Calu3 (cell line): ENCODE measurements at places on chromosomes 3 and 15. TPM values are rescaled to one million over a fixed set of nuclear protein-coding genes. Genes with fewer than 3 reads are reported as not detected.
A peak's percentile ranks its signal among the peaks of the same experiment; 100 is the strongest.

- peaks cover 45% of the 10 kb centered on the region for H3K27me3 ChIP-seq
- no peak overlapping the region for H3K4me3 ChIP-seq
- peaks cover 18% of the 10 kb centered on the region for H3K36me3 ChIP-seq
Measured at GRCh38 chr15:89494941-89495637, 1.3 kb downstream of the RHCG start.

DNA sequence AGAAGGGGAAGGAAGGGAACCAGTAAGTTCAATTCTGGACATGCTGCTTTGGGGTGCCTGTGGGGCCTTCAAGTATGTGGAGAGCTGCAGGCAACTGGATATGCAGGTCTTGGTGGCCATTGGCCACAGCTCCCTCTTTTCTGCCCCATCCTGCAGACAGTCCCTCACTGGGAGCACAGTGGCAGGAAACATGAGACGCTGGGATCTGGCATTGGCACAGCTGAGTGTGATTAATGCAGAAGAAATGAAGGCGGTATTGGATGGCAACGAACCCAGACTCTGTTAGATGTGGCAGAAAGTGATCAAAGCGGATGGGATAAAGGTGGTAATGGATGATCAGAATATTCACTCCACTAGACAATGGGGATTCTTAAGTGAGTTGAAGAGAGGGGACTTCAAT lies 23.2 kb upstream of the VPS8 start:
- no peak overlapping the region for H3K27ac ChIP-seq
- peaks cover 24% of the 10 kb centered on the region for H3K27me3 ChIP-seq
- no peaks in the 10 kb centered on the region for H3K4me1 ChIP-seq
- peak; percentile 41 for DNase-seq
- H3K36me3 ChIP-seq: no peaks in the 10 kb centered on the region

TTC23 gene
- total RNA-seq: 17.4 and 18.9 TPM in 2 replicates

DNA sequence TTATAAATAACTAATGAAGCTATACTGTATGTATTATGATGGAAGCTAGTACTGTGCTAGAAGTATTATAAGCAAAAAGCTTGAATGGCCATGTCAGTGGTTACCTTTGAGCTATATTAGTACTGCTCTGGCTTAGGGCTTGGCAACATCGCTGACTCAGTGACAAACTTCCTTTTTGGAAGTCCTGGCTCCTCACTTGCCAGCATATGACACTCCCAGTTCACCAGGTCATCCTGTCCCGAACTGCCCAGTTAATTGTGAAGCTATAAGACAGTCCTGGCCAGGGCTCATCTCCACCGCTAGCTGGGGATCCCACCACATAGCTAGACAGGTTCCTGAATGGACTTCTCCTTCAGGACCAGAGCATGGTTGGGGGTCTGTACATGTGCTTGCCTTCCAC lies 31.9 kb downstream of the RAB8B start:
- H3K27ac ChIP-seq: no peak overlapping the region
- DNase-seq: no peak
- H3K4me3 ChIP-seq: no peak overlapping the region
- H3K27me3 ChIP-seq: no peaks in the 10 kb centered on the region
- peaks cover 44% of the 10 kb centered on the region for H3K4me1 ChIP-seq

AMIGO3 gene
- total RNA-seq: 0.49 and 0.73 TPM in 2 replicates

DNAH12 gene
- 0.92 and 1.6 TPM in 2 replicates for total RNA-seq

IL20RB gene
- 8.5 and 12.0 TPM in 2 replicates for total RNA-seq

C3orf49 gene
- not detected in 2 replicates for total RNA-seq

GRCh38 chr15:76860201-76860600 lies 44.9 kb downstream of the SCAPER start:
- no peaks in the 10 kb centered on the region for H3K36me3 ChIP-seq
- no peak for DNase-seq

- H3K27me3 ChIP-seq: no peaks in the 10 kb centered on the region
- H3K27ac ChIP-seq: no peak overlapping the region
- peaks cover 68% of the 10 kb centered on the region for H3K4me1 ChIP-seq
- no peaks in the 10 kb centered on the region for H3K36me3 ChIP-seq
- DNase-seq: no peak
Measured at GRCh38 chr3:177606891-177607290, 409.6 kb upstream of the TBL1XR1 start.

SLC24A5 gene
- not detected in 2 replicates for total RNA-seq

FBLN2 gene
- total RNA-seq: not detected in 2 replicates

ZBTB47 gene
- total RNA-seq: 6.0 and 7.2 TPM in 2 replicates

DNA sequence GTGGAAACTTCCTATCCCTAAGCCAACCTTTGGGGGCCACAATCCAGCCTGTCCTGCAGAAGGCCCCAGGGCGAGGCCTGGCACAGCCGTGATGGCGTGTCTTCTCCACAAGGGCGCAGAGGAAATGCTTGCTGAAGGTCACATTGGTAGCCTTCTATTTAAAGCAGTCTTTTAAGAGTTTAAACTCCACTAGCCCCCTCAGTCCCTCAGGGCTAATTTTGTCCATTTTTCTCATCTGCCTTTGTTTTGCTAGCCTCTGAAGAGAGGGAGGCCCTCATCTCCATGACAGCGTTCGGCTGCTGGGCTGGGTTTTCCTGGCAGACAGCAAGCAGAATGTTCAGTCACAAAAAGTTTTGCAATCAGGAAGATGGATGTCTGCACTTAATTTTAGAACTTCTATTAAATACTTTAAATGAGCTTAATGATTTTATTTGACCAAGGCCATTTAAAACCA lies 40.8 kb downstream of the RARB start:
- no peaks in the 10 kb centered on the region for H3K27me3 ChIP-seq
- H3K36me3 ChIP-seq: no peaks in the 10 kb centered on the region
- peaks cover 25% of the 10 kb centered on the region for H3K4me1 ChIP-seq
- no peak overlapping the region for H3K27ac ChIP-seq
- no peak for DNase-seq

GRCh38 chr15:57089815-57090495 lies 171.5 kb downstream of the TCF12 start:
- H3K27me3 ChIP-seq: no peaks in the 10 kb centered on the region
- peaks cover 9% of the 10 kb centered on the region for H3K36me3 ChIP-seq
- H3K4me3 ChIP-seq: no peak overlapping the region

DNA sequence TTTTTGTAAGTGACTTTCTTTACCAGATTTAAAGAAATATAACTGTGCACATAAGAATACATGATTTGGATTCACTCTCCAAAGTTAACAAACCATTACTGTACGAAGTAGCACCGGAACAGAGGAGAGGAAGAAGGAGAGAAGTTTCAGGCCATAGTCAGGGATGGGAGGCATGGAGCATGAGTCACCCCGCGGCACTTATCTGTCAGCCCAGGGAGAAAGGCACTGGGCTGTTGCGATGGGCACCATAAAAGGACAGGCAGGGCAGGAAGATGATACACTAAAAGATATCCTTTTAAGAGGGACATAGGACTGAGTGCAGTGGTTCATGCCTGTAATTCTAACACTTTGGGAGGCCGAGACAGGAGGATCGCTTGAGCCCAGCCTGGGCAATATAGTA lies 37.0 kb downstream of the TTC23 start:
- no peak for DNase-seq
- H3K27ac ChIP-seq: no peak overlapping the region
- H3K27me3 ChIP-seq: no peaks in the 10 kb centered on the region
- no peaks in the 10 kb centered on the region for H3K36me3 ChIP-seq

DCBLD2 gene
- 115 and 178 TPM in 2 replicates for total RNA-seq

DNA sequence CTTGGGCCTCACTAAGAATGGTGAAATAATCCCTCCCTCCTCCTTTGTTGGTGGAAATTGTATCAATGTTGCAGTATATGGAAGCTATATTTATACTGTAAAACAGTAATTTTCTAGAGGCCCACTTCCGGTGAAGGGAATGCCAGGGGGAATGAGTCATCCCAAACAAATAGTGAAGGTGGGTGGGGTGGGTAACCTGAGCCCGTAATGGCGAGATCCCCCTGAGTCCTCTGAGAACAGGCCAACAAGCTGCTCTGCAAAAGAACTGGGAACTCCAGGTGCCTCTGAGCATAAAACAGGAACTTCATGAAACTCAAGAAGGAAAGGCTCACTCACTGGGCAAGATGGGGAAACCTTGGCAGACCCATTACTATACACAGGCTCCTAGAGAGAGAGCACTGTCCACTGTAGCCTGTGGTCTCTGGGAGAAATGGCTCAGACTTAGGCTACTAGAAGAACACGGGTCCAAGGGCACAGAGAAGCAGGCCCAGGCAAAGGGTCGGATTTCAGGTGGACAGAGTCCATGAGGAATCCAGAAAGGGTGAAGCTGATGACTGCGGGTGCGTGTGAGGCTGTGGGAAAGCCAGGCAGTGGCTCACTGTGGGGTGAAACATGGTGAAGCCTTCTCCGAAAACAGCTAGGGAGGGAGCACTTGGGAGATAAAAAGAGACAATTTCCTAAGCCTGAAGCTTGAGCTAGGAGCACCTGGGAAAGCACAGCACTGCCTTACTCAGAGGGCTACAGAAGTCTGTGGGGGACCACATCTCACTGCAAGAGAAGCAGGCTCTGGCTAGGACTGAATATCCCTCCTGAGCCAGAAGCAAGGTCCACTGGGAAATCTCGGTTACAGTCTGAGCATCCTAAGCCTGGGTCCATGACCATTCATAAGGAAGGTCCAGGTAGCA lies 19.8 kb downstream of the LARP6 start:
- DNase-seq: peak; percentile 81
- peak overlapping the region; percentile 36 for H3K4me3 ChIP-seq
- peak overlapping the region; percentile 97 for H3K27ac ChIP-seq
- H3K27me3 ChIP-seq: no peaks in the 10 kb centered on the region
- peaks cover 59% of the 10 kb centered on the region for H3K4me1 ChIP-seq

DNA sequence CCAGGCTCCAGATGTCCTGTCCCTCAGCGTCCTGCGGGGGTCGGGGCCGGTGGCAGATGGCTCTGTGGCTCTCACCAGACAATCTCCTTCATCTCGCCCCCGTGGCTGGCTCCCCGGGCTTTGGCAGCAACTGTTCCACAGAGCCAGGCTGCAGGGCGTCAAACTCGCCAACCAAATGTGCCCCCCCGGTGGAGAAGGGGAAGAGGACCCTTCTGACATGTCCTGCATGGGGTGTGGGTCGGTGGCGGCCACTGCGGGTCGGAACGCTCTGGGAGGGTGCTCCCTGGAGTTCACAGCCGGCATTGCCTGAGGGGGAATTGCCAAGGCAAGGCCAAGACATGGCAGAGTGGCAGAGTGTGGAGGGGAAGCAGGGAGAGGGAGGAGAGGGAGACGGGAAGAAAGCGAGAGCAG lies 36.0 kb downstream of the BDH1 start:
- H3K4me1 ChIP-seq: peaks cover 65% of the 10 kb centered on the region
- no peaks in the 10 kb centered on the region for H3K27me3 ChIP-seq
- DNase-seq: peak; percentile 37
- H3K4me3 ChIP-seq: peak overlapping the region; percentile 54
- peaks cover 58% of the 10 kb centered on the region for H3K36me3 ChIP-seq
- H3K27ac ChIP-seq: peak overlapping the region; percentile 98

DNA sequence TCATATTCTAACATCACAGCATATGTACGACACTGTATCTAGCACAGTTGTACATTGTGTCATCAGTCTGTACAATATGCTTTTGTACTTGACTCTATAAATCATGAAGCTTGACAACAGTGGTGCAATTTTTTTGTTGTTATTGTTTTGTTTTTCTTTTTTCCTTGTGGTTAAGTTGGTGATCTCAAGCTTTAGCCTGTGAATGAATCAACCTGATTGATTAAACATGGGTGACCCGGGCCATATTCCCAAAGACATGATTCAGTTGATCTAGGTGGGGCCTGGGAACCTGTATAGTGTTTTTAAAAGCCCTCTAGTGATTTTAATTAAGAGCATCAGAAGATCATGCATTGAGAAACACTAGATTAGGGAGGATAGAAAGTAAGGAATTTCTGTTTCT lies 101.8 kb upstream of the AADACL2 start:
- no peak for DNase-seq
- no peaks in the 10 kb centered on the region for H3K27me3 ChIP-seq
- H3K36me3 ChIP-seq: no peaks in the 10 kb centered on the region
- no peak overlapping the region for H3K27ac ChIP-seq

DNA sequence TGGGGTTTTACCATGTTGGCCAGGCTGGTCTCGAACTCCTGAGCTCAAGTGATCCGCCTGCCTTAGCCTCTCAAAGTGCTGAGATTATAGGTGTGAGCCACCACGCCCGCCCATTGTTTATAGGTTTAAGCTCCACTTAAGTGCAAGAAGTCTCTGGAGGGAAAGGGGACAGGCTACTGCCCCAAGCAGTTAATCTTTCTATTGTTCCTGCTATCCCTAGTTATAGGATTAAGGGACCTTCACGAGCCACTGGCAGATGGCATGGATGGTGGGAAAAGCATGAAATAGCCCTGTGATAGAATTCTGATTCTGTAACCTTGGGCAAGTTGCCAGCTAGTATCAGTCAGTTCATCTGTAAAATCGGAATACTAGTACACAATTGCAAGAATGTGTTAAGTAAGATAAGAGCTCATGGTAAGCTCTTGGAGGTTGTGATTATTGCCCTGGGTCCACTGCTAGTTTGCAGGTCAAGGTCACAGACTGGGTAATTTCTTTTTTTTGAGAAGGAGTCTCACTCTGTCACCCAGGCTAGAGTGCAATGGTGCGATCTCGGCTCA lies 5.3 kb upstream of the RBPMS2 start:
- H3K36me3 ChIP-seq: peaks cover 5% of the 10 kb centered on the region
- H3K4me3 ChIP-seq: no peak overlapping the region
- DNase-seq: no peak

- no peak overlapping the region for H3K27ac ChIP-seq
- peaks cover 47% of the 10 kb centered on the region for H3K27me3 ChIP-seq
- no peak overlapping the region for H3K4me3 ChIP-seq
- DNase-seq: no peak
Measured at GRCh38 chr15:60865507-60865906, 363.6 kb downstream of the RORA start.

CD200R1L gene
- not detected in 2 replicates for total RNA-seq

DNA sequence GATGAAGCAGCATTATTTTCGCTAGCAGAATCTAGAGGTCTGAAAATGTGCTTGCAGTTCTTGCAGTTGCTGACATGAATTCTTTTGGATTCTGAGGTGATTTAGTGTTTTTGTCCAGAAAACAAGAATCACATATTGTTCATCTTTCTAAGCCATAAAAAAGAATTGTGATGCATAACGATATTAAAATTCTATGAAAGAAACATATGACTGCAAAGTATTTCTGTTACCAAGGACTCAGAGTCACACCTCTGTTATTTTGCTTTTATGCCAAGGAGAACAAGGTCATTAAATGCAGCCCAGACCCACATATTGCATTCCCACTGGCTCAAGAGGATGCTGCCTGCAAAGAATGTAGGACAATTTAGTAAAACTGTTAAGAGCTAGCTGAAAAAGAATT lies 299.8 kb upstream of the GPR149 start:
- no peak overlapping the region for H3K27ac ChIP-seq
- no peak for DNase-seq
- no peaks in the 10 kb centered on the region for H3K4me1 ChIP-seq
- H3K36me3 ChIP-seq: no peaks in the 10 kb centered on the region
- H3K4me3 ChIP-seq: no peak overlapping the region
